ENCODE measurements at places on chromosomes 3 and 15. TPM values are rescaled to one million over a fixed set of nuclear protein-coding genes. Genes with fewer than 3 reads are reported as not detected.

GRCh38 chr3:14918356-14918860 lies 29.0 kb upstream of the NR2C2 start:
- DNase-seq = no peak

DNA sequence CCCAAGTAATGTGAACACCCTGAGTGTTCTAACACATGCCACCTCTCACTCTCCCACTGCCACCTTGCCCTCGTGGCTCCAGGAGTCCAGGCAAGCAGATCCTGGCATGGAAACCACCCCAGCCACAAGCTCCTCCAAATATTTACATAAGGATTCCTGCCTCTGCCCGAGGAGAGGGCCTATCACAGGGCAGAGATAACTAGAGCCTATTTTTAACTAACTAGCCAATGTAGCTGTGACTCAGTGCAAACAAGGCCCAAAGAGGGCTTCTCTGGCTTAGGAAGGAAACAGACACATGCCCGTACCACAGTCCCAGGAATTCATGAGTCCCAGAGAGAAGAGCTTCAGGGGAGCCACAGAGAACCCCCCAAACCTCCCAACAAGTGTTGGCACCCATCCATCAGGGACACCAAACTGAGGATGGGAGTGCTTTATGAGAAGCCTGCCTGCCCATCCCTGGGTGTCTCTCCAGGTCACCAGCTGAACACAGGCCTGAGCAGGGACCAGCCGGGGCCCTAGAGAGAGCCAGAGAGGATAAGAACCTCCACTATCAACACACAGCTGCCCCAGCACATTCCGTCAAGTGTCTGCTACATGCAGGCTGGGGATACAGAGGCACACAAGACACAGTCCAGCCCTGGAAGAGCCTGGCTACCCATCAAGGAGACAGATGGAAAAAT lies 9.2 kb downstream of the FYCO1 start:
- DNase-seq = no peak

DNA sequence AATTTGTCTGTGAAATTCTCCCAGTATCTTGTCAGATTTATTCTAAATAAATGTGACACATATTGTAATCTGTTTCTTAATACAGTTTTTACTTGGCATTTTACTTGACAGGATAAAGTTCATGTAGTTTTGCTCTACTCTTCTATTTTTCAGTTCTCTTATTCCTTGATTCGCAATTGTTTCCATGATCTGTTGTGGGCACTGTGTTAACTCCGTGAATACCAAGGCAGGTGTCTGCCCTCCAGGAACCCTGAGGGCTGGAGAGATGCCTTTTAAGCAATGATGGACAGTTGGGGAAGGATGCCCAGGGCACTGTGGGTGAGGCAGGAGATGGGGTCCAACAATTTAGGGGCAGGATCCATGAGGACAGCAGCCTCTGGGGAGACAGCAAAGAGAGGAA lies 3.1 kb downstream of the CLDN11 start:
- no peak for DNase-seq

DNA sequence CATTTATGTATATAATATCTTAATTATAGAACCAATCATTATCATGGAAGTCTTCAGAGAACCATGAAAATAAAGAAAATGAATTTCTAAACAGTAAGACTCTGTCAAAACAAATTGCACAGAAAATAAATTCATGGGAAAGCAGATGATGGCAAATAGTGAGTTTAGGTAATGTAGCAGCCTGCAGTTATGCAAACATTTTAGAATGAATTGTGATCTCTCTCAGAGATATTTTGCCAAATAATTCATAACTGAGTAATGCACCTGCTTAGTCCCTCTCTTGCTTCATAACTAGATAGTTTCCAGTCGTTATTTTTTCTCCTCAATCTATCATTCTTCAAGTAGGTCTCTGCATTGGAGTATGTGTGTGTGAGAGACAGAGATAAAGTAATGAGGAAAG lies 492.7 kb upstream of the THBS1 start:
- no peak for DNase-seq

GRCh38 chr3:19384868-19385267 lies 236.6 kb downstream of the KCNH8 start:
- DNase-seq = no peak

DNA sequence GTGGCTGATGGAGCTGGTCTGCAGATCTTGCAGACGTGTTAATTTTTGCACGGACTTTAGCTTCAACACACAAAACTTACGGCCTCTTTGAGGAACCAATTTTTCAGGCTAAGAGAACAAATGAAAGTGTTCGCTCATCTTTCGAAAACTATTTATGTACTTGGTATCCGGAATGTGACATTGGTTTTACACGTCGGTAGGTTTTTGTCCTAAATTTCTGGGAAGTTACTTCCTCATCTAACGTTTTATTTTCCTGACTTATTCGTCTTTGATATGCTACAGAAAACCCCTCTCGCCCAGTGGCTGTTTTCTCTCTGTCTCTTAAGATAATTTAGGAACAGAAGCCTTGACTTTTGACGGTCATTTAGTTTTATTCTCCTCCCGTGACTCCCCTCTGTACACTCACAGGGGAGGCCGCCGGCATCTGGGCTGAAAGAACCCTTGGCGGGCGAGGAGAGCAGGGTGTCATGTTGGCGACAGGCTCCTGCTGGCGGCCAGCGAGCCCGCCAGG lies 834 bp upstream of the GREM1 start:
- no peak for DNase-seq

GRCh38 chr15:99476413-99477222 lies 89.2 kb upstream of the MEF2A start:
- no peak for DNase-seq

DNA sequence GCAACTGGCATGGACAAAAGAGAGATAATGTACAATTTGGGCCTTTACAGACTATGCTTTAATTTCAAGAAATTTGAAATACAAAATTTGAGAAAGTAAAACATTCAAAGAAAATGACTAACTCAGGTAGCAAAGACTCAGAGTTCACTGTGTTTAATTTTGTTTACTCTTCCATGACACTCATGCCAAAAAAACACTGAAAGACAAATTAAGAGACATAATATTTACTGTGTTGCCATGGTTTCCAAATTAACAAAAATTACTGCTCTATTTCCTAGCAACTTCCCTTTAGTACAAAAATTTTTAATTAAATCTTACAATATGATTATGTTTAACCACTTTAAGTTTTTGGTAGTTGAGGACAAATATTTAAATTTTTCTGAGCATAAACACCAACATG lies 29.6 kb downstream of the LRRFIP2 start:
- DNase-seq = no peak

GRCh38 chr3:127607675-127608361 lies 9.6 kb downstream of the MCM2 start:
- no peak for DNase-seq

DNA sequence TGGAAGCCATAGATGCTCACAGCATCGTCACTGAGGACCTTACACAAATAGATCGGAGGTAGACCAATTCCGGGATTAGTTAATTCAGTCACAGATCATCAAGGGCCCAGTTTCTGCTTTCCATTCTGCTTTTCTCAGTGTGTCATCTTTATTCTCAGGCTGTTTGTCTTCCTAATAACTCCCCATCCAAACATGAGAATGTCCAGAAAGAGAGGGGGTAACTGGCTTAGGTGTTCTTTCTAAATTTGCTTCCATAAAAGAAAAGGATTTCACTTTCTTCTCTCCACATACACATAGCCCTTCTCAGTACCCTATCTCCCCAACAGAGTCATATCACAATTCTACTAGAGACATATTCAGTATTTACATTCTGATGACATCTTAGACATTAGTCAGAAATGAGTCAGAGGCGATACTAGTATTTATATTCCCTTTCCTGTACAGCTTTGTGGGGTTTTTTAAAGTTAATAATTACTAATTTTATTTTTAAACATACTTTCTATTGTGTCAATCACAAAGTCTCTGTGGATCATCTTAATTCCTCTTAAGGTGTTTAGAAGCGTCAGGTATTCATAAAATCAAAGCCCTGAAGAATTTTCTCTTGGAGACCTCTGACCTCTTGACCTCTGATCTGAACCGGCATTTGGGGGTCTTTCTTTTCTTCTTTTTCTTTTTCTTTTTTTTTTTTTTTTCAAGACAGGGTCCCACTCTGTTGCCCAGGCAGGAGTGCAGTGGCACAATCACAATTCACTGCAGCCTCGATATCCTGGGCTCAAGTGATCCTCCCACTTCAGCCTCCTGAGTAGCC lies 24.3 kb upstream of the IL12A start:
- no peak for DNase-seq

GRCh38 chr3:15404767-15405166 lies 22.6 kb downstream of the METTL6 start:
- no peak for DNase-seq

DNA sequence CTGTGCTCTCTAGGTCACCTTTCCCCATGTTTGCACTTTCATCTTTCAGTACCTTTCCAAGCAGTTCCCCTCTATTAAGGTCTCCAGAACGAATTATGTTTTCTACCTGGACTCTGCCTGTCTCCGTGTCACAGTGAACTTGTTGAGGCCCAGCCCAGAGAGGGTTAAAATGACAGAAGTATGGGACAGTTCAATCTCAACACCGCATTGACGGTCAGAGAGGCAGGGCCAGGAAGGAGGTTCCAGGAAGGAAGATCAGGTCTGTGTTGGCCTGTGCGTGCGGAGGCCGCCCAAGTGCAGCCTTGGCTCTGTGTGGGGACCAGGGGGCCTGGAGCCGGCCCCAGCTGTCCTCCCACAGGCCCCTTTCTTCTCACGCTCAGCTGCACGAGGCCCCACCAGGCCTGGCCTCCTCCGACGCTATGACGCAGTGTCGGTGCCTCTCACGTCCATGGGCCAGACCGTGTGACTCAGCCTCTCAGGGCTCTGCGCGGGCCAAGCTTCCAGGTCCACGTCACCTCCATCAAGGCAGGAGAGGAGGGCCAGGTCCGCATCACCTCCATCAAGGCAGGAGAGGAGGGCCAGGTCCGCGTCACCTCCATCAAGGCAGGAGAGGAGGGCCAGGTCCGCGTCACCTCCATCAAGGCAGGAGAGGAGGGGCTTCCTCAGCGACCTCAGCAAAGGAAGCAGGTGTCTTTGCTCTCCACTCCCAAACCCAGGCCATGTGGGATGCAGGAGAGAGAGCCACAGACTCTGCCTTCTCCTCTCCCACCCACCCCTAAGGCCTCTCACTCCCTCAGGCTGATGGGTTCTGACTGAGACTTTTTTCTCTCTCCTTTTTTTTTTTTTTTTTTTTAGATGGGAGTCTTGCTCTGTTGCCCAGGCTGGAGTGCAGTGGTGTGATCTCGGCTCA lies 83.1 kb downstream of the CPN2 start:
- DNase-seq = no peak

DNA sequence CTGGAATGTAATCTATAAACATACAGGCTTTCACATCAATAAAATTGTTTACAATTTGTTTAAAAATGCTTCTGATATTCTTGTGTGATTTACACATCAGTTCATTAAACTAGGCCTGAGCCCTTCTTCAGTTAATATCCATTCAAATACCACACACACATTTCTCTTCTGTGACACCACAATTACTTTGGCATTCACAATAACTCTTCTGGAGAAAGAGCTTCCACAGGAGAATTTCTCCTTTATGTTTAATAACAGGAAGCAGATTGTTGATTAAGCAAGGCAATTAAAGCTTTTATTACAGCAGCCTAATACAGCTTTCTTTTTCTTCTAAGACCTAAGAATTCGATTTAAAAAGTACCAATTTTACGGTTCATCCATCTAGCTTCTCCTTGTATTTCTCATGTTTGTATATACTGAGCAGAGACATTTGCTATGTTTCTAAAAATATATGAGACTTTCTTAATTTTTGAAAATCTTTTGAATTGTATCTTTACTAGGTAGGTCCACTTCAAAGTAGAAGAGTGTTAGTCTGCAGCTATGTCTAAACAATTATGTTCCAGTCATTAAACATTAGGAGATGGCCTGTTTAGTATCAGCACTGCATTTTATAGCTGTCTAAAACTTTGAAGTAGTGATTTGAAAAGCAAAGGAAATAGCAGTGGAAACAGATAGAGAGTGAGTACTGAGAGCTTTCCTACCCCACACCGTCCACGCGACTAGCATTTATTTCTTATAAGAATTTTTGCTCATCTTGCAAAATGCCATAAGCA lies 511.1 kb upstream of the UBE2E2 start:
- no peak for DNase-seq

GRCh38 chr3:129121792-129122411 lies at the start of gene RAB43:
TSS of gene RAB43 (minus strand) at chr3:129121804. CDS start at chr3:129121489, 315 bp downstream.
- DNase-seq = peak; percentile 87

DNA sequence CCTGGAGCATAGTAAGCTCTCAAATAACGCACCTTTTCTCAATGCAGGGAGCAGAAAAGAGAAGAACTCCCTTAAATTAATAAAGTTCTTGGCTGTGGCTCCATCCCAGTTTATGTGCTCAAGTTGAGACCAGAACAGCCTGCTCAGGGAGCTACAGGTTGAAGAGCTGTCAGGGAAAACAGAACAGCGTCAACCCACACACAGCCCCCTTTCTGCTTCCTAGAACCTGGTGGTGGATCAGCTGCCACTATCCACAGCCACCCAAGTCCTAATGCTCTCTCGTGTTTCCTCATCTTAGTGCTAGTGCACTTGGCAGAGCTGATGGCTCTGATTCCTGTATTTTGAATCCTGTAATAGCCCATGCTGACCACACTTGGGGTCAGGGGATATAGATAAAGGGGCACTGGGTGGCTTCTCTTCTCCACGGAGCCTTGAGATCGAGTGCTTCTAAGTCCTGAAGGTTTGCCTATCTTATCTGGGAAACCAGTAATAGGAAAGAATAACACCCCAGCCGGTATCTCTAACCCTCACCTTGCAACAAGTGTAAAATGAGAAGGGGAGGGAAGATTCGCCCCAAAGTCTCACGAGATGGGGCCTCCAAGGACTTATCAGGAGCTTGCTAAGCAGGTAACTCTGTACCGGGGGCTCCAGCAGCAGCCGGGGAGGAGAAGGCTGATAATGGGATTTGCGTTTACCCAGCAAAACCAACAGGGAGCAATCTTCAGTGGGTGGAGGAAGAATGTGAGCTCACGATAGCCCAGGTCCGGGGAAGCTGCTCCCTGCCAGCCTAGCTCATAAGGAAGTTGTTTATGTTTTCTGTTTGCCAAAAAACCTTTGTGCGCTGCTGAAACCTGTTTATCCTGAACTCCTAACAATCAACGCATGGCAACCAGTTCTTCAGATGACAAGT lies 136.2 kb upstream of the ICE2 start:
- no peak for DNase-seq

- no peak for DNase-seq
Observed at GRCh38 chr15:70632491-70633102, 130.8 kb downstream of the UACA start.

DNA sequence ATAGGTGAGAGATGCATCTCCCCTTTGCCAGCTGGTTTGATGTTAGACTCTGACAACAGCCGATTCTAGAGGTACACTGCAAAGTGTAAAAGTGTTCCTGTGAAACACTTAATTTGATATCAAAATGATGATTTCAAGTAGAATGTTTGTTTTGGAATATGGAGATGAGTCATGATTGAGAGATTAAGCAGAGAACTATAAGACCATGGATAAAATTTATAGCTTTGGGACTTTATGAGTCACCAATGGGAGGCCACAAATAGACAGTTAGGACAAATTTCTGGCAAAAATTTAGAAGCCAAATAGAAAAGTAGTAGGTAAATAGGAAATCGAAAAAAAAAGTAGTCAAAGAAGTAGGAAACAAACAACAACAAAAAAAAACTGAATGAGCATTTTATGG lies 672.5 kb downstream of the NSUN3 start:
- no peak for DNase-seq

GRCh38 chr15:99115300-99116215 lies 10.7 kb downstream of the SYNM start:
- no peak for DNase-seq

Gene SAXO2
- polyA plus RNA-seq = not detected

Gene SLC22A14
- not detected for polyA plus RNA-seq

Gene NAALADL2
- polyA plus RNA-seq = not detected

Gene SLC24A5
- not detected for polyA plus RNA-seq

Gene HHATL
- not detected for polyA plus RNA-seq

Gene CGNL1
- polyA plus RNA-seq = not detected

Gene GOLGA8S
- not detected for polyA plus RNA-seq

All from immature natural killer cell (primary cell).